ENCODE measurements at places on chromosomes 12 and 14.

DNA sequence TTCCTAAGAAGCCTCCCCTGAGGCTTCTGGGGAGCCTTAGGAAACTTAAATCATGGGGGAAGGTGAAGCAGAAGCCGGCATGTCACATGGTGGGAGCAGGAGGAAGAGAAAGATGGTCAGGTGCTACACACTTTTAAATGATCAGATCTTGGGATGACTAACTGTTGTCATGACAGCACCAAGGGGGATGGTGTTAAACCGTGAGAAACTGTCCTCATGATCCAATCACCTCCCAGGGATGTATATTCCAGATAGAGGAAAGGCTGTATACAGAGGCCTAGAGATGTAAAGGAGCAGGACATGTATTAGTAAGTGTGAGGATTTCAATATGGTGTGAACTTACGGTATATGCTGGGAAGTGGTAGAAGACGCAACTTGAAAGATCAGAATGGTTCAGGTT is 121.1 kb downstream of the CAND1 start:
- DNase-seq = no peak

- no peak for DNase-seq
These were observed 100.4 kb downstream of the RFLNA start for GRCh38 chr12:124395284-124395752.

DNA sequence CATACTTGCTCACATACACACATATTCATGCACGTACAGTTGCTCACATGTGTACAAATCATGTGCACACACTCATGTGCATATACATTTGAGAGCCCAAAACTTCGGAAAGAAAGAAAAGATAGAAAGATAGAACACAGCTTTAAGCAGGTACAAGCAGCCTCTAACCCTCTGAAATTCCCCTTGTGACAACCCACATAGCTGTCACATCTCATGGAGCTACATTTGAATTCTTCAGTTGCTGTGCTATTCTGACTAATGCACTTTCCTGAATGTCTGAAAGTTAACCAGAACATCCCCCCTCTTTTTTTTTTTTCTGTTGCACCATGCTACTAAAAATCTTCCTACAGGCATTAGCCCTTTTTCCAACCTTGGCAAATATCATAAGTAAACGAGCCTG is 51.9 kb upstream of the KCNA5 start:
- DNase-seq = no peak

DNA sequence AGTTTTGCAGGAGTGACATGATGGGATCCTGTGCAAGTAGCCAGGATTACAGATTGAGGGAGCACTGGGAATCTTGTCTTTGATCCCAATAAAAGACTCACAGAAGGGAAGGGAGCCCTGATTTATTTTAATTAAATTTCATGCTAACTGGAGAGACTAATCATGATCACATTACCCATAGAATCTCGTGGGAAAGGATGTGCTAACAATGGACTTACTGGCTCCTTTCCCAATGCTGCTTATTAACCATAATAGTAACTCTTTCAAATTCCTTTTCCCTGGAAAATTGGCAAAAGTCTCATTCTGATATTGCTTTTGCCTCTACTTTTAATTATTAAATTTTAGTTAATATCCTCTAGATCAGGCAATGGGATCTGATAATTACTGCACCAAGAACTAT is 174.8 kb upstream of the AVPR1A start:
- no peak for DNase-seq

- no peak for DNase-seq
These were observed 15.2 kb downstream of the RILPL2 start for GRCh38 chr12:123421314-123421713.

GRCh38 chr12:106446419-106447092 is 89.0 kb downstream of the POLR3B start:
- no peak for DNase-seq

- DNase-seq = no peak
These were observed 28.3 kb downstream of the FRMD6 start for GRCh38 chr14:51680031-51680430.

DNA sequence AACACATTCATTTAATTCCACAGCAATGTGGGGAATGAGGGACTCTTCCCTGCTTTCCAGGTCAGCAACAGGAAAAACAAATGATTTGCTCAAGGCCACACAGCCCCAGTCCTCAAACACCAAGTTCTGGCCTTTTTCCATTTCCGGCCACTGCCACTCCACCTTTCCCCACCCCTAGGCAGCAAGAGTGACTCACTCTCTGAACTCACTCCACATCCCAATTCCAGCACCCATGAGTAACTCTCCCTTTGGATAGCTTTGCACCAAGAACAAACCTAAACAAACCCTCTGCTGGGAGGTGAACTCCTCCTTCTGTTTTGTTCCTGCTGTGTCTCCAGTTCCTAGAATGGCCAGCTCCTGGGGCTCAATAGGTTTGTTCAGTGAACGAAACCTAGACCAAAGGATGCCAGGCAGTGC is 30.4 kb upstream of the PLEKHG6 start:
- DNase-seq = peak; percentile 77

Data from thoracic aorta (tissue), 2 donors.